ENCODE measurements at places on chromosomes 2 and 18.

- DNase-seq = no peak
Measured at GRCh38 chr2:106108351-106108750, 85.8 kb downstream of the UXS1 start.

DNA sequence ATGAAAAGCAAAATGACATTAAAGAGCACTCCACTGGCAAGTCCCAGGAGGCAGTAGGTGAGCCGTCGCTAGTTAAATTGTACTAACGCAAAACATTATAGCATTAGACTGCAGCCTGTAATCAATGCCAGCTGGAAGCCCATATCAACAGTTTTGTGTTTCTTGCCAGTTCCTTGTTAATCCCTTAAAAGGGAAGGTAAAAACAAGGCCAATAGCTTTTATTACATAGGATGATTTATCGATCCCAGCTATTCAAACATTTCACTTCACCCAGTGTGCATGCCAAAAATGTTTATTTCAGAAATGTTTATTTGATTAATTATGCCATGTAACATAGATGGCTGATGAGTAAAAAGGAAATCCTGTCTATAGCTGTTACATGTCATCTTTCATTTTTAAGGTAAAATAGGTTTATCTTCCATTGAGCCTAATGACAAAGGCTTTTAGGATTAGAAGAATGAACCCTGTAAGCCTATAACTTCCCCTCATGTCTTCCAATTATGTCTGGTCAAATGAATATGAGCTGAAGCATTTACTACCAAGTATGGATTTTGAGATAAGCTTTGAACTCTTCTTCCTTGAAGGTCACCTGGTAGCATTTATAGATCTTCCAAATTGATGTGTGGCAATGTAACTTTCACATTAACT is 591.2 kb downstream of the RNF144A start:
- DNase-seq = no peak

DNA sequence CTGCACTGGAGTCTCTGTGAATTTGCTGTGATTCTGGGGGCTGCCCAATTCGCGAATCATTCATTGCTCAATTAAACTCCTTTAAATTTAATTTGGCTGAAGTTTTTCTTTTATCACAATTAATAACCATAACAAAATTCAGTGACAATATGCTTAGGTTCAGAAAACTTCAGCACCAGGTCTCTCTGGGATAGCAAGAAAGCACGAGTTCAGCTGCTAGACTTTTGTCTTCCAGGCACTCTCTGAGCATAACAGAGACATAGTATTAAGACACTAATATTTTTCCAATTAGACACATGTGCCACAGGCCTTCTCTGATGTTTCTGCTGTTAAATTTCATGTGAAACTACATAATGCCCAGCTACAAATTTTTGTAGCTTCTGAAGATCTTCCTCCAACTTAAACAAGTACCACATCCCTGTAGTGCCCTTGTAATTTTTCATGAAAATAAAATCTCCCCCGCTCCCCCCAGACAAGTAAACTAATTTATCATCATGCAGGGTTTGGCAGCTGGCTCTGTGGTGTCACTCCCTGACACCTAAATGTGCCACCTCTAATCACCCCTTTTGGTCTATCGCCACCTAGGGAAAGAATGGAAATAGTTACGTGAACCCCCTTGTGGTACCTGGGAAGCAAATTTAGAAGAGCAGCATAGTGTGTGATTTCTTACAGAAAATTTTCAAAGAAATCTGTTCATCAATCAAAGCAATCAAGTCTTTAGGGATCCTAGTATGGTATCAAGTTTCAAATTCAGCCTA is 94.1 kb downstream of the CSRNP3 start:
- no peak for DNase-seq

DNA sequence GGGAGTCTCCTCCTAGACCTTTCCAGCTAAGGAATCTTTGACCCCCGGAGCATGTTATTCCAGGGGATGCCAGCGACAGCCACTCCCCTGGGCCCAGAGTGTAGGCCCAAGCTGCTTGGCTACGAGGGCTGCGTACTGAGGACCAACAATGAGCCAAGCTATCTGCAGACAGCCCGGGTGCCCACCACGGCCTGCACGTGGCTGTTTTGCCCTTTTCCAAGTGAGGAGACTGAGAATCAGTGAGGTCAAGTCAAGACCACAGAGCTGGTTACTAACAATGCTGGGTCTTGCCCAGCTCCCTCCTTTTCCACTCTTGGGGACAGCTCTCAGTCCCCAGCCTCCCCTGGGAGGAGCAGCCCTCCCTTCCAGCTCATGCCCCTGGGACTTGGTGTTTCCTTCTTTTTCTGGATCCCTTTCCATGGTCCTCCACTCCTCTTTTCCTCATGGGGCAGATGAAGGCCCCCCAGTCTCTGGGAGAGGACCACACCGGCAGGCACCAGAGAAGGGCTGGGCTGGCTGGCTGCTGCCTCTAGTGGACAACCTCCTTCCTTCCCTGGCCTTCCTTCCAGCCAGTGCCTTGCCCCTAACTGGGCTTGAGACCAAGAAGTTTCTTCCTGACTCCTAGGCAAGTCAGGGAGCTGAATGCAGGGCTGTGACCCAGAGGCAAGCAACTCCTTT is 550 bp upstream of the MALL start:
- DNase-seq = no peak

DNA sequence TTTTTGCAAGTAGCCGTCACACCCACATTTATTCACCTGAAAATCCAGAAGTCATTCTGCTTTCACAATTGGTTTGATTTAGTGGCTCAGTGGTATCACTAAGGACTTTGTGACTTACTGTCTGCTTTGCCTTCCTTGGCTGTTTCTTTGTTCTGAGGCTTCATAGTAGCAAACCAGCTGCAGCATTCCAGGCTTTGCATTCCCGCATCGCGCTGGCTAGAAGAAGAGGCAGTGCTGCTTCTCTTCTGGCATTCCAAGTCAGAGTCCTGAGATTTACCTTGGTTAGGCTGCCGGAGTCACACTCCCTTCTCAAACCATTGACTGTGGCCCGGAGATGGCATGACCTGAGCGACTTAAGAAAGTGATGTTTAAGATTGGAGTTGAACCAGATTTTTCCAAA is 35.1 kb downstream of the MYO1B start:
- no peak for DNase-seq

DNA sequence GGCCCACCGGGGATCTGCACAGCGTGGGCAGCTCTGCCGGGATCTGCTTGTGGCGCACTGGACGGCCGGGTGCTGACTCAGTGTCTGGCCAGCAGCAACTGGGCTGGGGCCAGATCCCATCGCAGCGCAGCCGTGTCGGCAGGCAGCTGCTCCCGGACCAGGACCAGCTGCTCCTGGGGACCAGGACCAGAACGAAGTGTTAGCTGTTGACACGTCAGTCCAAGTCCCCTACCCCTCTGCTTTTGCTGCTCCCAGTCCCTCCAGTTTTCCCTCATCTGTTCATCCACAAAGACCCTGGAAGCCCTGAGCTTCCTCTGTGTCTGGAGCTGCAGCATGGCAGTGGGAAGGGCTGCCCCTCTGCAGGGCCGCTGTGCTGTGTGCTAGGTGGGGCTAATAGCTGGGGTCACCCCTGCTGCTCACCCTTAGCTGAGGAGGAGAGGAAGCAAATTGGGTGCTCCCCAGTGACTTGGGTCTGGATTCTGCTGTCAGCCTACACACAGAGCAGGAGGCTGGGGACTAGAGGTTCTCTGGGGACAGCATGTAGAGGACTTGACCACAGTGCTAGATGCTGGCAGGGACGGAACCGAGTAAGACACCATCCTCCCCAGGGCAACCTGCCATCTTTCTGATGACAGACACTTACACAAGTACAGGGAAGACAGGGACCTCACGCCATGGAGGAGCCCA is 16.9 kb upstream of the KIF1A start:
- DNase-seq = no peak

DNA sequence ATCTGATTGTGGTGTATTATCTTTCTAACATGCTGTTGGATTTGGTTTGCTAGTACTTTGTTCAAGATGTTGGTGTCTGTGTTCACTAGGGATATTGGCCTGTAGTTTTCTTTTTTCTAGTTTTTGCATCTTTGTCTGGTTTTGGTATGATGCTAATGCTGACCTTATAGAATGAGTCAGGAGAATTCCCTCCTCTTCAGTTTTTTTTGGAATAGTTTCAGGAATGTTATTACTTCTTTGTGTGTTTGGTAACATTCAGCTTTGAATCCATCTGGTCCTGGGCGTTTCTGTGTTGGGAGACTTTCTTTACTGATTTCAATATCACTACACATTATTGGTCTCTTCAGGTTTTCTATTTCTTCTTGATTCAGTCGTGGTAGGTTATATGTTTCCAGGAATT is 124.2 kb upstream of the EPB41L5 start:
- no peak for DNase-seq

- no peak for DNase-seq
Measured at GRCh38 chr2:207385903-207386302, 143.9 kb upstream of the CREB1 start.

GRCh38 chr18:28689588-28689987 is 512.7 kb upstream of the CDH2 start:
- no peak for DNase-seq

- no peak for DNase-seq
Measured at GRCh38 chr2:169620509-169620908, 36.4 kb downstream of the PPIG start.

- no peak for DNase-seq
Measured at GRCh38 chr2:173217116-173217840, 137.4 kb upstream of the CDCA7 start.

- DNase-seq = peak; percentile 37
Measured at GRCh38 chr2:105329197-105329554, 359 bp downstream of the TGFBRAP1 start.

- DNase-seq = peak; percentile 90
Measured at GRCh38 chr2:25215948-25216679, 47.7 kb upstream of the POMC start.

- no peak for DNase-seq
Measured at GRCh38 chr2:60465736-60466135, 87.7 kb downstream of the BCL11A start.

DNA sequence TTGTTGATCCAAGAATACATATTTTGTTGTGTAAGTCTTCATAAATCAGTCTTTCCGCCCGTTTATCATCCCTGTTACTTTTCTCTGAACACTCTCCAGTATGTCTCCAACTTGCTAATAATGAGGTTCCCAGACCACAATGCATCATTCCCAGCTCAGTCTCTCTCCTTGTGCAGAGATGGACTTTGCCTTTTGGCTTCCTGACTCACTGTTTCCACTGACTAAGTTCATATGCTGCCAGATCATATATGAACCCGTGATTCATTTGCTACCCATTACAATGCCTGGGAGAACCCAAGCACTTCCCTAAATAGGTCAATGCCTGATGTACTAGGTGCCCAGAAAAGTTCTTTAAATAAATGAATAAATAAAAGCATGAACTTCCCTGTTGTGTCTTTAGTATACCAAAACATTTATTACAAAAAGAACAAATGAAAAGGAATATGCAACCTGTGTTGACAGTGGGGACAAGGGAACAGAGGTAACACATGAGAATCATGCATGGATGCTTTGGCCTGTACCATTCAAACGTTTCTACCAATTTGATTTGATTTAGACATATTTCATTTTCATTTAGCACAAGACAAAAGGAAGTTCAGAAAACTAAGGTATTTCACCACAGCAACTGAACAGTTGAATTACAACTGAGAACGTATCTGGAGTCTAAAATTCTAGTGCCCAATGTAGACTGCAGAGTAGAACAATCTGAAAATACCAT is 215.4 kb upstream of the HNRNPA3 start:
- DNase-seq = no peak

- DNase-seq = peak; percentile 49
Measured at GRCh38 chr2:1769703-1770422, 25.5 kb upstream of the PXDN start.

GRCh38 chr2:233060501-233060979 is 398 bp downstream of the INPP5D start:
- no peak for DNase-seq

DNA sequence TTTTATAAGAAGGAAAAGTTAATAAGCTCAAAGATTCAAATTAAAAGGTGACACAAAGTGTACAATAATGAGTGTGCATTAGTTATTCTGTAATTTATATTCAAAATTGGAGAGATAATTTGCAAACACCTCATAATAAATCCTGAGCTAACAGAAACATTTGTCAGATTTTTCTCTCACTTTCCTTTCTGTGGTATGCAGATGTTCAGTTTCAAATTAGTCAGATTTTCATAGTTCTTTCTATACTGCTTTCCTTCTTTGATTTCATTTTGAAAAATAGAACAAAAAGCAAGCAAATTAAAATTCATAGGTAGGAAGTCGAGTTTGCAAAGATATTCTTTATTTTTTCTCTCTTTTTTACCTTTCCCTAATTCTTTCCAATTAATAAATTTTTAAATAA is 1420.1 kb upstream of the NXPH2 start:
- no peak for DNase-seq

- DNase-seq = no peak
Measured at GRCh38 chr2:182581196-182581935, 134.7 kb upstream of the DNAJC10 start.

GRCh38 chr2:143070704-143071103 is 58.5 kb upstream of the ARHGAP15 start:
- no peak for DNase-seq

GRCh38 chr2:233030-233429 is 30.8 kb downstream of the SH3YL1 start:
- no peak for DNase-seq

DNA sequence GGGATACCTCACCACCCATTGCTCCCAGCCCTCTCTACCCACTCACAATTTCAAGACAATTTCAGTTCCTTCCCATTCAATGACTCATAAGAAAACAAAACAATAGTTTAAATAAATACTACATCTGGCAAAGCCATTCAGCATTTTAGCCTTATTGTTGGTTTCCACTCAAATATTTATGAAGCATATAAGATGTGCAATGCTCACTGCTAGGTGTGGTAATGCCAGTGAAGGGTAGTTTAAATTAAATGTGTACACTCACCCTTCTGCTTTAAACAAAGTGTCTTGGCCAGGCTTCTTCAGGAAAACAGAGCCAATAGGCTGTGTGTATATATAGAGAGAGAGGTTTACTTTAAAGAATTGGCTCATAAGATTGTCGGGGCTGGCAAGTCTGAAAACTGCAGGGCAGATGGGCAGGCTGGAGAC is 37.0 kb downstream of the INO80C start:
- DNase-seq = no peak

- DNase-seq = no peak
Measured at GRCh38 chr2:53727921-53728320, 39.7 kb upstream of the CHAC2 start.

DNA sequence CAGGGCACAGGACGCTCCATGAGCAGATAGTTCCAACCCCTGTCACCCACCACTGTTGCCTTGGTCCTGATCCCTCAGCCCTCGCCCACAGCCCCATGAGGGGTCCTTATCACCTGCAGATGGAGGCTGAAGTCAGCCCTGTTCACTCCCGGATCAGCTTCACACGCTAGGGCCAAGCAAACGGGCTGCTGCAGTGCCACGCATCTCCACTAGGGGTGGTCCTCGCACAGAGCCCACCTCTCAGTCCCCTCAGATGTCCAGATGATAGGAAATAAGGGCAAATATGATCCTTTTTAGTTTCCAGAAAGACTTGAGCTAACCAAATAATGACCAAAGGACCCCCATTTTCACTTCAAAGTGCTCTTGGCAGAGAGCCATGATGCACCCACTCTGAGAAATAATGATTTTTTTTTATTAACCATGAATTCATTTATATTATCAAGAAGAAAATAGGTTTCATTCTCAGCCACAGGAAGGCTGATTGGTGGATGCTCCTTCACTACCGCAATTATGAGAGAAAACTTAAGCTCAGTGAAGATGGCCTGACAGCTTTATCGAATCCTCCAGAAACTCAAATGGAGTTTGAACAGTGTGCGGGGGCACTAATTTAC is 71.9 kb upstream of the KLHL29 start:
- DNase-seq = peak; percentile 58

GRCh38 chr2:105611333-105611637 is 133.4 kb upstream of the NCK2 start:
- DNase-seq = no peak
